ENCODE measurements at places on chromosomes 2 and 18. TPM values are rescaled to one million over a fixed set of nuclear protein-coding genes. Genes with fewer than 3 reads are reported as not detected.

The PLA2R1 gene
- not detected for total RNA-seq

- peak; percentile 17 for DNase-seq
- H3K27ac ChIP-seq = peak overlapping the region; percentile 70
- peak overlapping the region; percentile 57 for H3K4me3 ChIP-seq
Observed at GRCh38 chr2:48414980-48415835, 114.7 kb upstream of the STON1 start.

DNA sequence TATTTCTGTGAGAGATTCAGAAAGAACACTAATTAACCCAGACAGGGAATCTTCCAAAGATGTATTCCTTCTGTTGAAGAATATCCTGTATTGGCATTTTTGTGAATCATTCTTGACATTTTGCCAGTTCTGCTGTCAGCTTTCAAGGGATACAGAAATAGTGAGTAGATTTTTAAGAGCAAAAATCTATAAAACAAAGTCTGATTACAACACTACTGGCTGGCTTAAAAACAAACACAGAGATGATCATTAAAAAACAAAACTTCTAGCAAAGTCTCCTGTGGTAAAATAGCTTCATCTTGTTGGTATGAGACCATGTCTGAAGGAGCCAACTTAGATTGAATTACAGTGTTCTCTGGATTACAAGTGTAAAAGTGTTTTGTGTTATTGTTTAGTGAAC lies 866.3 kb upstream of the KLHL29 start:
- no peak overlapping the region for H3K27ac ChIP-seq
- DNase-seq = no peak
- H3K27me3 ChIP-seq = no peaks in the 10 kb centered on the region
- no peak overlapping the region for H3K4me3 ChIP-seq
- no peaks in the 10 kb centered on the region for H3K4me1 ChIP-seq

GRCh38 chr2:70344195-70344594 lies 42.3 kb upstream of the FAM136A start:
- no peak overlapping the region for H3K4me3 ChIP-seq
- H3K27ac ChIP-seq = no peak overlapping the region
- no peak for DNase-seq
- H3K36me3 ChIP-seq = no peaks in the 10 kb centered on the region
- peaks cover 5% of the 10 kb centered on the region for H3K27me3 ChIP-seq
- H3K4me1 ChIP-seq = no peaks in the 10 kb centered on the region

DNA sequence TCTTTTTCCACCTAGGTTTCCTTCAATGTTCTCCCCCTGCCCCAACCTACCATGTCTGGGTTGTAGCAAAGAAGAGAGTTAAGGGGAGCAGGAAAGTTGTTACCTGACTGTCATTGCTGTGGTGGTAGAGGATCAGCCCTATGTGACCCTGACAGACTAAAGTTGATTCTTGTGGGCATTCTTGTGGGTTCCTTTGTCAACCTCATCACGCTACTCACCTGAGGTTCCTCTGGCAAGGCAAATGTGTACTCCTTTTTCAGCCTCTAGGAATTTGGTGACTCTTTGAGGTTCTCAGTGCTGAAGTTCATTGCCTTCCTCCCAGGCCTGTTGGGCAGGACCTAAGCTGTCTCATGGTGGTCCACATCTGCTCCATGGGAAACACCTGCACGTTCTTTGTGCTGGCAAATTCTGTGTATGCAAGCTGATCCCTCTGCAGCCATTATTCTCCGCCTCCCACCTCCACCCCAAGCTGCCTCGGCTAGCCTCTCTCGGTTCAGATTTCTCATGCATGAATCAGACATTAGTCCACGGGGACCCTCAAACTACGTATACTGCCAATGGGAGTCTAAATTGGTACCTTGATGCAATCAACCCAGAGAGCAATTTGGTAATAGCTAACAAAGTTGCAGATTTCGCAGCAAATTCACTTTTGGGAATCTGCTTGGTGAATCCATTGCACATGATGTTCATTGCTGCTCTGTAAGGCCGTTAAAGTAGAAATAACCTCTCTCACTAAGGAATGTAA lies 1.5 kb upstream of the GMCL1 start:
- peaks cover 3% of the 10 kb centered on the region for H3K36me3 ChIP-seq
- H3K4me3 ChIP-seq = peak overlapping the region; percentile 98
- H3K27ac ChIP-seq = peak overlapping the region; percentile 80
- no peak for DNase-seq
- peaks cover 44% of the 10 kb centered on the region for H3K4me1 ChIP-seq

- H3K36me3 ChIP-seq = no peaks in the 10 kb centered on the region
- H3K27me3 ChIP-seq = no peaks in the 10 kb centered on the region
- DNase-seq = no peak
- H3K4me1 ChIP-seq = no peaks in the 10 kb centered on the region
- H3K4me3 ChIP-seq = no peak overlapping the region
Observed at GRCh38 chr2:229133155-229133772, 137.8 kb downstream of the PID1 start.

- no peaks in the 10 kb centered on the region for H3K4me1 ChIP-seq
- DNase-seq = no peak
- no peak overlapping the region for H3K4me3 ChIP-seq
- H3K36me3 ChIP-seq = peaks cover 13% of the 10 kb centered on the region
- no peaks in the 10 kb centered on the region for H3K27me3 ChIP-seq
Observed at GRCh38 chr2:30480703-30481322, 33.8 kb downstream of the LCLAT1 start.

DNA sequence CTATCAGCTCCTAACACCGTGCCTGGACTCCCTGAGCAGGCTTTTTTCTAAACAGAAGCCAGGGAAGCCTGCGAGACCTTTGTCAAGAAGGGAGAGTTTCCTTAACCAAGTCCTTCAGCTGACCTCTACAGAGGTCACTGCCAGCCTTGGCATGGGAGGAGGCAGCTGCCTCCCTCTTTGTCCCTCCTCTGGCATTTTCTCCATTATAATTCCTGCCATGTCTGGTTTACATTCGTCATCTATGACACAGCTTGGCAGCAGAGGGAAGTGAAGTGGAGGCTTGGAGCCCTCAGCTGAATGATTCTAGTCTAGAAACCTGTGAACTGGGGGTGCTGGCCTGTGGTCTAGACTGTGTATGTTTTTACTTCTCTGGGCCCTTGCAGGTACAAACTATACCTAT lies 22.5 kb downstream of the LIPG start:
- H3K36me3 ChIP-seq = no peaks in the 10 kb centered on the region
- H3K27ac ChIP-seq = no peak overlapping the region
- H3K4me3 ChIP-seq = no peak overlapping the region
- no peaks in the 10 kb centered on the region for H3K4me1 ChIP-seq

- H3K27ac ChIP-seq = peak overlapping the region; percentile 97
- no peaks in the 10 kb centered on the region for H3K27me3 ChIP-seq
- DNase-seq = peak; percentile 80
- H3K36me3 ChIP-seq = peaks cover 27% of the 10 kb centered on the region
- H3K4me1 ChIP-seq = peaks cover 56% of the 10 kb centered on the region
- H3K4me3 ChIP-seq = peak overlapping the region; percentile 83
Observed at GRCh38 chr2:25314514-25315315, 27.0 kb downstream of the DNMT3A start.

- H3K27ac ChIP-seq = no peak overlapping the region
- H3K27me3 ChIP-seq = no peaks in the 10 kb centered on the region
- H3K4me3 ChIP-seq = no peak overlapping the region
- no peaks in the 10 kb centered on the region for H3K4me1 ChIP-seq
Observed at GRCh38 chr2:192443831-192444230, 249.1 kb upstream of the TMEFF2 start.

The PREPL gene
- 29.4 TPM for total RNA-seq
